ENCODE measurements at places on chromosomes 2 and 18. TPM values are rescaled to one million over a fixed set of nuclear protein-coding genes. Genes with fewer than 3 reads are reported as not detected.

DNA sequence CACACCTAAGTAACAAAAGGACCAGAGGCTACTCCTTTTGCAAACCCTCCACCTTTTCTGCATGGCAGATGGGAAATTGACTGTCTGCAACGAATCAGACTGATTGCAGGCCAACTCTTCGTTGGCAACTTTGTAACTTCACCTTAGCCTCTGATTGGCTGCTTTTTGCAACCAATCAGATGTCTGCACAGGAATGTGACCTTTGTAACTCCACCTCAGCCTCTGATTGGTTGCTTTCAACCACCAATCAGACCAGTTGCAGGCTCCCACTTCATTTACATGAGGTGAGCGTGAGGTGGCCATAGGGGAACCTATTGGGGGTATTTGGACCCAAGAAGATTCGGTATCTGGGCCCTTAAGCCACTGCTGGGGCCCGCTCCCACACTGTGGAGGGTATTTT lies 209.0 kb downstream of the EN1 start:
- no peak for DNase-seq
- no peaks in the 10 kb centered on the region for H3K27me3 ChIP-seq
- no peak overlapping the region for H3K4me3 ChIP-seq
- H3K4me1 ChIP-seq, result no peaks in the 10 kb centered on the region
- no peak overlapping the region for H3K27ac ChIP-seq

GRCh38 chr2:171551836-171552235 lies 29.6 kb downstream of the CYBRD1 start:
- no peak overlapping the region for H3K27ac ChIP-seq
- no peak overlapping the region for H3K4me3 ChIP-seq
- H3K36me3 ChIP-seq, result no peaks in the 10 kb centered on the region
- no peak for DNase-seq

GRCh38 chr2:105895990-105896764 lies 151.5 kb downstream of the NCK2 start:
- peaks cover 5% of the 10 kb centered on the region for H3K4me1 ChIP-seq
- H3K27me3 ChIP-seq, result no peaks in the 10 kb centered on the region
- DNase-seq, result no peak
- no peak overlapping the region for H3K4me3 ChIP-seq
- peaks cover 67% of the 10 kb centered on the region for H3K36me3 ChIP-seq

GRCh38 chr2:21772624-21773023 lies 648.9 kb downstream of the TDRD15 start:
- no peaks in the 10 kb centered on the region for H3K27me3 ChIP-seq
- DNase-seq, result no peak
- no peaks in the 10 kb centered on the region for H3K4me1 ChIP-seq
- H3K27ac ChIP-seq, result no peak overlapping the region
- no peaks in the 10 kb centered on the region for H3K36me3 ChIP-seq

DNA sequence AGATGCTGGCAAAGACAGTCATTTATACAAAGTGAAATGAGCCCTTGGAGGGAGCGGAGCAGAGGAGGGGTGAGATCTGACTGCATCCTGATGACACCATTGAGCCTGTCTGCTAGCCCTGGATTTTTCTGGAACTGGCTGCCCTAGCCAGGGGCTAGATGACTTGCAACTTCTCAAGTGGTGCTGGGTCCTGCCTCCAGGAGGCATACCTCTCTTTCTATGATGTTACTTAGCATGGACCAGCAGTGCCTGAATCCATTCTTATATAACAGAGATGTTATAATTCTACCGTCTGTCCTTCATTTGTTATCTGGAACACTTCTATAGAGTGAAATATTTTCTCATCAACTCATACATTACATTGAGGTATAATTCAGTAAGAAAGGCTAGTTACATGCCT lies 8.5 kb upstream of the TWIST2 start:
- H3K27me3 ChIP-seq, result peaks cover 15% of the 10 kb centered on the region
- H3K4me1 ChIP-seq, result no peaks in the 10 kb centered on the region
- no peaks in the 10 kb centered on the region for H3K36me3 ChIP-seq
- H3K4me3 ChIP-seq, result no peak overlapping the region
- DNase-seq, result no peak

- H3K4me3 ChIP-seq, result no peak overlapping the region
- no peaks in the 10 kb centered on the region for H3K4me1 ChIP-seq
- no peaks in the 10 kb centered on the region for H3K27me3 ChIP-seq
- no peaks in the 10 kb centered on the region for H3K36me3 ChIP-seq
- no peak overlapping the region for H3K27ac ChIP-seq
- DNase-seq, result no peak
Measured at GRCh38 chr2:211067029-211067428, 510.6 kb downstream of the CPS1 start.

DNA sequence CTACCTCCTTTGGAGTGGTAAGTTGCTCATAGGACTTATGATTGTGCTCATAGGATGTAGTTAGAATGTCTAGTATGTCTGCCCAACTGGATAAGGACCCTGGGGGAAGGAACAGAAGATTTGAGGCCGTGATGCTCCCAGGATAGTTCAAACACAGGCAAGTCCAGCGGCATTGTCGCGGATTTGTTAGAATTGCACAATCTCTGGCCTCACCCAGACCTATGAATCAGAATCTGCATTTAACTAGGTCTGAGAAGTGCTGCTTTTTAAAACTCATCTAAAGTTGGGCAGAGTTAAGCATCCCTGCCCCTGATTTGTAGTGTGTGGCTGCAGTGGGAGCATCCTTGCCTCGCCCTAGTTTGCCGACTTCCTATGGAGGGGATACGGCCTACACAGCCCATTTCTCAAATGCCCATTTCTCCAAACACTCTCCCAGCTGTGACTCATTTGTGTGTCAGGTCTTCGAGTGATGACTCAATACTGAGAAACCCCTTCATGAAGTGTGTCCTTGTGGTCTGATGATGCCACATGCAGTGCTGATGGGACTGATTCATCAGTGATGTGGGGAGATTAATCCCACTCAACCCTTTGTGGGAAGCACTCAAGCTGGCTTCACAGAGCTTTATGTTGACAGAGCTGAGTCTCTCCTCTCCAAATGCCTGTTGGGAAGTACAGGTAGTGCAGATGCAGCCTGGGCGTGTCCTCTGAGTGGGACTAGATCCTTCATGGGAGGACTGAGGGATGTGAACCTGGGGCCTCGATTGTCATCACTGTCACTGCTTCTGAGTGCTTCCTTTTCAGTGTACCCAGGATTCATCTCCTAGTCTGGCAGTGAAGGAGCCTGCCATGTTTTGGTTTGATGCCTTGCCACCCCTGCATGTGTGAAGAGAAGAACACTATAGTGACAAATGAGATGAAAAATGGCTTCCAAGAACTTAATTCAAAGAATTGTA lies 18.7 kb downstream of the SMIM21 start:
- no peaks in the 10 kb centered on the region for H3K27me3 ChIP-seq
- DNase-seq, result no peak
- no peak overlapping the region for H3K4me3 ChIP-seq
- no peaks in the 10 kb centered on the region for H3K36me3 ChIP-seq
- H3K27ac ChIP-seq, result no peak overlapping the region

- H3K27ac ChIP-seq, result no peak overlapping the region
- peak overlapping the region; percentile 33 for H3K4me3 ChIP-seq
- no peaks in the 10 kb centered on the region for H3K36me3 ChIP-seq
- peaks cover 14% of the 10 kb centered on the region for H3K4me1 ChIP-seq
- no peak for DNase-seq
Measured at GRCh38 chr2:221104361-221104811, 467.7 kb downstream of the EPHA4 start.

DNA sequence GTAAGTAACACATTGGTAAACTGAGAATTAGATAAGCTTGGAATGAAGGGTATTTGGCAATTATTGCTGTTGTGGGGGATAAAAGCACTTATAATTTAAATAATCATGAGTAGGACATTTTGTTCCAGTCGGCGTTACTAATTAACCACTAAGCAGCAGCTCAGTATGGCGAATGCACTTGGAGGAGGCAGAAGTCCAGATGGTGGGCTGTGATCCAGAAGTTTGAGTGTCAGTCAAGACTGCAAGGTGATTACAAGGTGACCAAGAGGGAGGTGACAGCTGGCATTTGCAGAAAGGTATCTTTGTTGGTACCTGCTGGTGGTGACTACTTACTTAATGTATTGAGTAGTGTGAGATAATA lies 643.6 kb upstream of the FAM98A start:
- no peak overlapping the region for H3K4me3 ChIP-seq
- no peak for DNase-seq
- H3K27me3 ChIP-seq, result no peaks in the 10 kb centered on the region

GRCh38 chr2:30147715-30148610 lies 1.2 kb downstream of the YPEL5 start:
- peak; percentile 85 for DNase-seq
- H3K4me1 ChIP-seq, result peaks cover 58% of the 10 kb centered on the region
- H3K27me3 ChIP-seq, result no peaks in the 10 kb centered on the region
- H3K4me3 ChIP-seq, result peak overlapping the region; percentile 81
- peaks cover 37% of the 10 kb centered on the region for H3K36me3 ChIP-seq

GRCh38 chr2:54054271-54054670 lies 61.1 kb upstream of the ACYP2 start:
- DNase-seq, result no peak
- H3K36me3 ChIP-seq, result peaks cover 24% of the 10 kb centered on the region
- peak overlapping the region; percentile 37 for H3K4me3 ChIP-seq
- H3K27me3 ChIP-seq, result no peaks in the 10 kb centered on the region
- H3K4me1 ChIP-seq, result peaks cover 32% of the 10 kb centered on the region
- peak overlapping the region; percentile 82 for H3K27ac ChIP-seq

DNA sequence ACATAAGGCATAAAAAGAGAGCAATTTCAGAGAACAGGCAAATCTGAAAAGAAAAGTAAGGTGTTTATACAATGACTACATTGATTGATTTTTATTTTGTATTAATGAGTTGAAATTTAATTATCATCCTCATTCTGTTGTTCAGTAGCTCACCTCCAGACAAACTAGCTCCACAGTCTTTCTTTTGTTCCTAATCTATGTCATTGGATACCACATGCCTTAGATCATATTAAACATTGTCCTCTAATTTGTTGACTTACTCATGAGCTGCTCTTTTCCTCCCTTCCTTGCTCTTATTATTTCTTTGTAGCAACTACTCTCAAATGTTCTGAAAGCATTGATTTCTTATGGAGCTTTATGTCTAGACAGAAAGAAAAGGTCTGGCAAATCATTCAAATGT lies 185.5 kb upstream of the ZSWIM2 start:
- DNase-seq, result no peak
- H3K4me1 ChIP-seq, result no peaks in the 10 kb centered on the region
- H3K4me3 ChIP-seq, result no peak overlapping the region
- no peak overlapping the region for H3K27ac ChIP-seq
- H3K27me3 ChIP-seq, result no peaks in the 10 kb centered on the region
- H3K36me3 ChIP-seq, result no peaks in the 10 kb centered on the region

GRCh38 chr18:57836557-57836956 lies 33.4 kb upstream of the ATP8B1 start:
- H3K27me3 ChIP-seq, result no peaks in the 10 kb centered on the region
- no peak for DNase-seq
- H3K4me3 ChIP-seq, result no peak overlapping the region
- no peaks in the 10 kb centered on the region for H3K36me3 ChIP-seq
- H3K4me1 ChIP-seq, result peaks cover 81% of the 10 kb centered on the region

- no peak overlapping the region for H3K4me3 ChIP-seq
- H3K36me3 ChIP-seq, result no peaks in the 10 kb centered on the region
- peaks cover 3% of the 10 kb centered on the region for H3K27me3 ChIP-seq
Measured at GRCh38 chr2:215751200-215751910, 262.0 kb downstream of the MREG start.

DNA sequence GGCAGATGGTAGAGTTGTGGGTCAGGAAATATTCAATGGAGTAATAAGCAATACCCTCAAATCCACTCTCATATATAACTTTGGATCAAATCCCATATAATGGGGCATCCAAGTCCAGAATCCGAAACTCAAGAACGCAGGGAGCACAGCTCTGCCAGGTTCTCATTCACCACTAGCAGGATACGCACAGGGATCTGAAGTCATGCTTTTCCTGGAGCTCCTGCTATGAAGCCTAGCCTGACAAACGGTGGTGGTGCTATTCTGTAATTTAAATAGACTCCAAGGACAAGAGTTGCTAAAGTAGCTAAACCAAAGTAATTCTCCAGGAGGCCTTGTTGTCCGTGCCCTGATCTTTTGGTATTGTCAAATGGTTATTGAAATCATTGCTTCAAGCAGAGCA lies 264.8 kb downstream of the SLC8A1 start:
- no peak for DNase-seq
- no peaks in the 10 kb centered on the region for H3K36me3 ChIP-seq
- no peak overlapping the region for H3K4me3 ChIP-seq
- H3K27me3 ChIP-seq, result no peaks in the 10 kb centered on the region
- H3K27ac ChIP-seq, result no peak overlapping the region

GRCh38 chr18:42839408-42839807 lies 276.1 kb downstream of the RIT2 start:
- H3K27ac ChIP-seq, result no peak overlapping the region
- no peaks in the 10 kb centered on the region for H3K36me3 ChIP-seq
- no peaks in the 10 kb centered on the region for H3K27me3 ChIP-seq

- no peaks in the 10 kb centered on the region for H3K4me1 ChIP-seq
- no peak overlapping the region for H3K4me3 ChIP-seq
- no peaks in the 10 kb centered on the region for H3K27me3 ChIP-seq
- no peaks in the 10 kb centered on the region for H3K36me3 ChIP-seq
- no peak for DNase-seq
- H3K27ac ChIP-seq, result no peak overlapping the region
Measured at GRCh38 chr2:76812156-76812555, 710.0 kb downstream of the LRRTM4 start.

DNA sequence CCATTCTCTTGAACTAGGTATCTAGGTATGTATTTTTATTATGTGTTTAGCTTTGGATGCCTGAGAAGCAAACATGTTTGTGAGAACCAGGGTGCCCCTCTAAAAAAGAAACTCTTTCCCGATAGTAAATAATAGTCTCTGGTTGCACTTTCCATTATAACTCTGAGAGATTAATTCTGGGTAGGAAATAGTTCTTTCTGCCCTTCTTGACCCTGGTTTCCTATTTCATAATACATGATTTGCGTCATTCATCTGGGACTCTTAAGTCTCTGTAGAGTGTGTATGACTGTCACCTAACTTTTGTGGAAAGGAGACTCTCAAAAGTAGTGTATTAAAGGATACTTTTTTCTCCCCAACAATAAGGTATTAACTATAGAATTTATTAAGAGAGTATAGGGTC lies 31.5 kb downstream of the ACSL3 start:
- H3K36me3 ChIP-seq, result peaks cover 9% of the 10 kb centered on the region
- no peak overlapping the region for H3K27ac ChIP-seq
- no peak overlapping the region for H3K4me3 ChIP-seq
- no peaks in the 10 kb centered on the region for H3K27me3 ChIP-seq
- DNase-seq, result no peak

SCN7A gene
- not detected for total RNA-seq

CCDC68 gene
- 0.33 TPM for total RNA-seq

TTC31 gene
- total RNA-seq, result 41.9 TPM

CCDC85A gene
- total RNA-seq, result not detected
